ENCODE measurements at places on chromosomes 2 and 18.

DNA sequence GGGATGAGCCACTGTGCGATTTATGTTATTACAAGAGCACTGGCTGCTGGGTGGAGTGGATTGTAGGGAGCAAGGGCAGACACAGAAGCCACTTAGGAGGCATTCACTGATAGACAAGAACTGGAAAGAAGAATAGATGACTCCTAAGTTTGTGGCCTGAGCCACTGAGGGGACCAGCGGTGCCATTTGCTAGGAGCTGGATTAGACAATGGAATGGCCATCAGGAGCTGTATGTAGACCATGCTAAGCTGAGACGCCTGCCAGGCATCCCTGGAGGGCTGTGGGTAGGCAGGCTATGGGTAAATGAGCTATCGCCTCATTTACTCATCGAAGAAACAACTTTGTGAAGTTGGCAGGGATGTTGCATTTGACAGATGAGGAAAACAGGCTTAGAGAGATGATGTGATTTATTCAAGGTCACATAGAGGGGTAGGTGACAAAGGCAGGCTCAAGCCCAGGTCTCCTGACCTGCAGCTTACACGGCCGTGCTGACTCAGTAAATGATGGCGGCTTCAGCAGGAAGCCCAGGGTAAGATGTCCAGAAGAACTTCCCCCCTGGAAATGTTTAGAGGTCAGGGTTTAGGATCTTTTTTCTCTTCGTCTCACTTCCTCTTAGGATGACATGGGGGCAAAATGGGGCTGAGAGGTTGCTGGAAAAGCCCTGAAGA, 2.8 kb downstream of the MFSD2B start:
- no peak for DNase-seq

DNA sequence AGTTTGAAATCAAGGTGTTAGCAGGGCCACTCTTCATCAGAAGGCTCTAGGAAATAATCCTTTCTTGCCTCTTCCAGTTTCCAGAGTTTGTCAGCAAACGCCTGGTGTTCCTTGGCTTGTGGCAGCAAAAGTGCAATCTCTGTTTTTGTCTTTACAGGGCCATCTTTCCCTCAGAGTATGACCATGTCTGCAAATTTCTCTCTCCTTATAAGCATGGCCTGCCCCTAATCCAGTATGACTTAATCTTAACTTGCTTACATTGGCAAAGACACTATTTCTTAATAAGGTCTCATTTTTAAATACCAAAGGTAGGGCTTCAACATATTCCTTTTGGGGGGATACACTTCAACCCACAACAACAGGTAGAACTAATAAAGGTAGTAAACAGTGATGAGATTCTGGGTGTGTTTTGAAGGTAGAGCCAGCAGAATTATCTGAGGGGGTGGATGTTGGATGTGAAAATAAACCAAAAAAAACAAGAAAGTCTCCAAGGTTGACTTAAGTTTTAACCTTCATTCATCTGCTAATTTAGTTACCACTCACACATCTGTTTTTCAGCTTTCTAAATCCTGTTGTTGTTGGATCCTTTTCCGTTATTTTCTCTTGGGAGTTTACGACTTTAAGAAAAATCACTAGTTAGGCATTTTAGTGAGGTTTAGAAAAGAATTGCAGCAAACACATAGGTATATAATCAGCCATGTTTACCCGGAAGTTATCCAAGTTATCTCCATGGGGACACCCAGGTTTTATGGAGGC, 234.4 kb upstream of the FIGN start:
- DNase-seq, result no peak

DNA sequence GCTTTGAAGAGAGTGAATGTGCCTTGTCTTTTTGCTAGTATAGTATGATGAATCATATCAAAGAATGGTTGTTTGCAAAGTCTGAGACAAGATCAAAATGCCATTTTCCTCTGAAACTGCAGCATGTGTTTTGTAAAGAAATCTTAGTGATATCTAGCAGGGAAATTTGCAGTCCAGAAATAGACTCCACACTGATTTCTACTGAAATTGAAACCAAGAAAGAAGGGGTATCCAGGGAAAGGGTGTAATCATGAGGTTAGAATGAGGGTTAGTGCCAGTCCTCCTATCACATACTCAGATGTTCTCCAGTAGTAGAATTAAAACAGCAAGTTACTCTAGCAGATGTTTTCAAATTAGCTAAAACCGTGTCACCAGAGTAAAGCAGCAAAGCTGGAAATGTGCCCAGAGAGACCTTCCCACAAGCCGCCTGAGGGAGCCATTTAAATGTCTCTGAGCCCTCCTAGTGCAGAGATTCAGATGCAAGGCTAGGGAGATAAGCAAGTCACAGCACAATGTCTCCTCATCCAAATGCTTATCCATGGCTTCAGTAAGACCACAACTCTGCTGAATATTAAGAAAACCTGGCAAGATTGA, 4.9 kb downstream of the DLGAP1 start:
- no peak for DNase-seq

GRCh38 chr2:96869281-96869821, 529 bp downstream of the SEMA4C start:
- no peak for DNase-seq

GRCh38 chr2:9975805-9976447, 24.4 kb downstream of the GRHL1 start:
- DNase-seq, result no peak

DNA sequence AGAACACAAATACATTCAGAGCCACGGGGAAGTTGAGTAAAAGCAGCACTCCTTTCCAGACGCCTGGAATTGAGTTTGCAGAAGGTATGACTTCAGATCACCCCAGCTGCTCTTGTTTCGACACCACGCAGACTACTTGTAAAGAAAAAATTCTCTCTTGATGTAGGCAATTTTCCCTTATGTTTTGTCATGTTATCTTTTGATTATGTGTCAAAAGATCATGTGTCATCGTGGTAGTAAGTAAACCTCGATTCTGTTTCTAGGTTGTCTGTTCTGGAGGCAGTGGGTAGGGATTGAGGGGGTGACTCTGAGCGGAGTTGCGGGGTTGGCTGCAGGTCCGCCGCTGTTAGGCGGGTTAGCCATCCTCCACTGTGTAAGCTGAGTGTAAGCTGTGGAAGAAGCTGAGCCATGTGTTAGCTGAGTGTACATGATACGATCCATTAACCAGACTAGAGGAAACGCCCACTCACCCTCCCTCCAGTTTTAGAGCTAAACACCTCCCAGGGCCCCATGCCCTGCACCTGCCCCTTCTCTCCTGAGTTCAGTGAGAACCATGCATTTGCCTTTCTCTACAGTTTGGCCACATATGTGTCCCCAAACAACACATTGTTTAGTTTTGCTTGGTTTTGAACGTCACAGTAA, 181.8 kb downstream of the SNTG2 start:
- DNase-seq, result no peak

DNA sequence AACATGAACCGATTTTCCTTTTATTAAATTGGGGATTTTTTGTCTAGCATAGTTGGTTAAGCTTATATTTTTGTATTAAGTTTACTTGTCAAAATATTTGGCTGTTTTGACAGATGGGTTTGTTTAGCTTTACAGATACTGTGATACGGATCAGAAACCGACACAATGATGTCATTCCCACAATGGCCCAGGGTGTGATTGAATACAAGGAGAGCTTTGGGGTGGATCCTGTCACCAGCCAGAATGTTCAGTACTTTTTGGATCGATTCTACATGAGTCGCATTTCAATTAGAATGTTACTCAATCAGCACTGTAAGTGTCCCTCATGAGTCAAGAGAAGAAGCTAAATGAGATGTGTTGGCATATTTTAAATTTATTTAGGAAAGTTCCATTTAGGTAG, 8.5 kb downstream of the PDK1 start:
- DNase-seq, result no peak
